ENCODE measurements at places on chromosomes 7 and 10.

- no peak for DNase-seq
These were observed 105.6 kb upstream of the GPR26 start for GRCh38 chr10:123560301-123561140.

DNA sequence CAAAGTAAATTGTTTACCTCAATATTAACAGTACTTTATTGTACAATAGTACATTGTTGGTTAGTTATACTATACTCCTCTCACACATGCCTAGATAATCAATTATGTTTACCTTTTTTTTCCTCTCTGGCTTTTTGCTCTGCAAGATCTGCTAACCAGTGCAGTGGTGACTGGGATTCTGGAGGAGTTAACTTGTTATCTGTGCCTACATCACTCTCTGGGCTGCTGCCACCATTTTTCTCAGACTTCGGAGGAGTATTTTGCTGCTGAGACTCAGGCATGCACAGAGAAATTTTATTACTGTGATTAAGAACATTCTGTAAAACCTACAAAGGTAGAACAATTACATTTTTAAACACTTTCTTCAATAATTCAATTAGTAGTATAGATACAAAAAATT is 59.7 kb downstream of the NRBF2 start:
- no peak for DNase-seq

- DNase-seq, result no peak
These were observed 21.0 kb upstream of the LMTK2 start for GRCh38 chr7:98085674-98086073.

DNA sequence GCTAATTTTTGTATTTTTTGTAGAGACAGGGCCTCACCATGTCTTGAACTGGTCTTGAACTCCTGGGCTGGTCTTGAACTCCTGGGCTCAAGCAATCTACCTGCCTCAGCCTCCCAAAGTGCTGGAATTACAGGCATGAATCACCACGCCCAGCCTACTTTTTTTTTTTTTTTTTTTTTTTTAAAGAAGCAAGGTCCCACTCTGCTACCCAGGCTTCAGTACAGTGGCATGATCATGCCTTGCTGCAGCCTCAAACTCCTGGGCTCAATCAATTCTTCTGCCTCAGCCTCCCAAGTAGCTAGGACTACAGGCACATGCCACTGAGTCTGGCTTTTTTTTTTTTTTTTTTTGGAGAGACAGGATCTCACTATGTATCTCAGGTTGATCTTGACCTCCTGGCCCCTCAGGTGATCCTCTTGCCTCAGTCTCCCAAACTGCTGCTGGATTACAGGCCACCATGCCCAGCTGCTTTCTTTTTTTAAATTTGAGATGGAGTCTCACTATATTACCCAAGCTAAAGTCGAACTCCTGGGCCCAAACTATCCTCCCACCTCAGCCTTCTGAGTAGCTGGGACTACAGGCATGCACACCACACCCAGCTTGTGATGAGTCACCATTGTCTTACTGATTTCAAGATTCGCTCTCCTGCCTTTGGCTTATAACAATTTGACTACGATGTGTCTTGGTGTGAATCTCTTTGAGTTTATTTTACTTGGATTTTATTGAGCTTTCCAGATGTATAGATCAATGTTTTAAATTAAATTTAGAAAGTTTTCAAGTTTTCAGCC is 9.0 kb downstream of the RPEL1 start:
- no peak for DNase-seq

DNA sequence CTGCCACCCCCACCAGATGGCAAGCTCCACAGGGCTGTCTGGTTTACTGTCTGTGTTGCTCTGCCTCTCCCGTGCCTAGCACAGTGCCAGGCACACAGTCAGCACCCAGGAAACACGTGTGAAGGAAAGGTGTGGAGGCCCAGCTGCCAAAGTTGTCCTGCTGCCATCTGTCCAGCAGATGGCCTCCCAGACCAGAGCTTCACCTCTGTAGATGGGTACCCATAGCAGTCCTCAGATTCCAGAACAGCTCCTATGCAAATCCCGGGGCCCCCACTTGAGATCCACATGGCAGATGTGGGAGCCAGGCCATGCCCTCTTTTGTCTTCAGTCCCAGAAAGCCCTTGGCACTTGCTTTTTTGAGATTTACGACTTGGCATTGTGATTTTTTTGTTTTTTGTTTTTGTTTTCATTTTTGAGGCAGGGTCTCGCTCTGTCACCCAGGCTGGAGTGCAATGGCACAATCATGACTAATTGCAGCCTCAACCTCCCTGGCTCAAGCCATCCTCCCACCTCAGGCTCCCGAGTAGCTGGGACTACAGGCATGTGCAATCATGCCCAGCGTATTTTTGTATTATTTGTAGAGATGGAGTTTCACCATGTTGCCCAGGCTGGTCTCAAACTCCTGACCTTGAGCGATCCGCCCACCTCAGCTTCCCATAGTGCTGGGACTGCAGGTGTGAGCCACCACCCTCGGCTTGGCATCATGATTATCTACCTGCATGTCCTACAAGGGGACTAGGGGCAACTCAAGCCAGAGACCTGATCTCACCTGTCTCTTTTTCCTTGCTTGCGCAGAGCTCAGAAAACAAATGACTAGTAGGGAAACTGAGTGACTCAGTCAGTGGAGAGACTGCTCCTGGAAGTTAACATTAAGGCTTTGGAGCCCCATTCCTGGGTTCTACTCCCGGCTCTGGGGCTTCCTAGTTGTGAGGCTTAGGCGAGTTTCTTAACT is 16.9 kb upstream of the PALD1 start:
- no peak for DNase-seq

DNA sequence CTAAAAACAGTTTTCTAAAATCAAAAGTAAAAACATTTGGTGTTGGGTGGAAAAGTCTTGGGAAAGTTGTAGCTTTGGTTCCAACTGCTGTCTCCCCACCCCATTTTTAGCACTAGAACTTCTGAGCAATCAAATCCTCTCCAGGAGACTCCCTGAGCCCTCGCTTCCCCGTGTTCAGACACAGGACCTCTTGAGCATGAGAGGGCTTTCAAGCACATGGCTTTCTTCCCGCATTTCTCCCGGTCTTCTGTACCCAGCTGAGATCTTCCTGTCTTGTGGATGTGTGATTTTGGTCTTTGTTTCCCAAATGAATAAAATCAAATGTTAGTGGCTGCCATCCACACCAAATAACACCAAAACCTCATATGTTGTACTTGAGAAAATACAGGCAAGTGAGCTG is 5.0 kb downstream of the CXCL12 start:
- DNase-seq, result no peak

DNA sequence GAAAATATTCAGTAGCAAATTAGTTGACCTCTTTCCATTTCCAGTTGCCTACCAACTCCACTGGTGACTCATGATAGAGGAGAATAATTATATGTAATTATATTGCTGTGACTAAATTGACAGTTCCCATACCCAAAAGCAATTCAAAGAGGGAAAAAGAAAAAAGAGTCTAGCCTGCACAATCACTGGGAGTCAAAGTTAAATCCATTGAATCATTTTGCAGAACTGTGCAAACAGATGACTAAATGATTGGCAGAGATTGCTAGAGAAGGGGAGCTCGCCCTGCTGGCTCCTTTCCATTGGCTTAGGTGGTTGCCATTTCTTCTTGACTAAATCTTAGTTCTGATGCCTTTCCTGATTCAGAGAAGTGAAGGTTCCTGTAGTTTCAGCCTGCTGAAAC is 1228.6 kb upstream of the SORCS1 start:
- DNase-seq, result no peak

DNA sequence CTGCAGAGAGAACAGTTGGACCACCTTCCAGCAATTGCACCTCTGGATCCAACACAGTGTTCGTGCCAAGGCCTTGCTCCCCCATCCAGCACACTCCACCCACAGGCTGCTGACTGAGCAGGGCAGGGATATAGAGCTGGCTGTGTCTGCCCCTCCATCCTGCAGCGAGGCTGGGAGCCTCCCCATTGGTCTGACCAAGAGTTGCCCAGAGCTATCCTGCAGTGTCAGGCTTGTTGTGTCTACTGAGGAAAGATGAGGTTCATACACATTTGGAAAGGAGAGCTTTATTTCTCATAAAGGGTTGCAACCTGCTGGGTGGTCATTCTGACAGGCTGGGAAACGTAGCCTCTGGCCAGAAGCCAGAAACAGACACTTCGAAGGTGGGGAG is 27.1 kb downstream of the PRF1 start:
- DNase-seq, result no peak

- no peak for DNase-seq
These were observed 88.4 kb upstream of the ZMIZ1 start for GRCh38 chr10:78980354-78980753.

DNA sequence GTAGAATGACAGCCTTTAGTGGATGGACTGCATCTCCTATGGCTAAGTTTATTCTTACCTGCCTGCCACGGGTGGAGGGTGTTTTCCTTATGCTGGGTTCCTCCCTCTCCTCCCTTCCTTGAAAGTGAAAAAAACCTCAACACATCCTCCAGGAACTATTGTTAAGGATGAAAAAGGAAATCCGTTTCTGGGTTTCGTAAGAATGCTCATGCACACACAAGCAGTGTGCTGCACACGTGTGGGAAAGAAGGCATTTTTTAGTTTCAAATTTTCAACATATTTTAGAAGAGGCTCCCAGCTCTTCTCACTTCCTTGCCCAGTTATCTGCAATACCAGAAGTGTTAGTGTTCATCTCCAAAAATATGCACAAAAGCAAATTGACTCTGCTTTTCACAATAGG is 90.6 kb downstream of the FAM171A1 start:
- DNase-seq, result no peak

DNA sequence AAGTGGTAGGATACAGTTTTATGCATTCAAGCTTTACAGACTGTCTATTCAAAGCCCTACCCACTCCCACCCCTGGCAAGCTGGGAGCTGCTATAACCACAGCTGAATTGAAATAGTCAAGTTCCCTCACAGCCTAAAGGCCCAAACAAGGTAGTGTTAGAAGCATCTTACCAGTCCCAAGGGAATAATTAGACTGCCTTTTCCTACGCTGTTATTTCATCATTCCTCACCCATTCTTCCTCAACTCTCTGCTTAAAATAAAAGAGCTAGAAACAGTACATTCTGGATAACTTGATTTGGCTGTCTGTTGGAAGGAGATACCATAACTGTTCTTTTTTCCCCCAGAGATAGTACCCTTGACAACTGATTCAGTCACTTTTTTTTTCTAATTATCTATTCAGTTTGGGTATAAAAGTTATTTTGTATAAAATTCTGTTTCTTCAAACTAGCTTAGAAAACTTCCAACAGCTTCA is 54.0 kb downstream of the RAPGEF5 start:
- no peak for DNase-seq

DNA sequence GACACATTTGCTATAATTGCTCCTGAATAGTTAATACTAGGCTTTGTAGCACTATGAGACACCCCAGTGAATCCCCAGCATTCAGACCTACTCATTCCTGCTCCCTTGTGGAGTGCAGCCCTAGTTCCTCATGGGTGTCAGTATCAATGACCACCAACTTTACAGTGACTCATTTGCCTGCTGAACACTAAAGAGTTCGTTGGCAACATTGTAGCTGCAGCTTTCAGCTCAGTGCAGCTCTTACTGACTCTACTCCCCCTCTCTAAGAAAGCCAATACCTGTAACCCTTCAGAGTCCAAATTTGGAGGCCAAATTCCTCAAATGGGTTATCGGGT is 127.1 kb upstream of the MTPN start:
- DNase-seq, result no peak

- DNase-seq, result no peak
These were observed 41.3 kb downstream of the PDLIM1 start for GRCh38 chr10:95249467-95249866.

- DNase-seq, result no peak
These were observed 647.3 kb upstream of the GHITM start for GRCh38 chr10:83492004-83492403.

DNA sequence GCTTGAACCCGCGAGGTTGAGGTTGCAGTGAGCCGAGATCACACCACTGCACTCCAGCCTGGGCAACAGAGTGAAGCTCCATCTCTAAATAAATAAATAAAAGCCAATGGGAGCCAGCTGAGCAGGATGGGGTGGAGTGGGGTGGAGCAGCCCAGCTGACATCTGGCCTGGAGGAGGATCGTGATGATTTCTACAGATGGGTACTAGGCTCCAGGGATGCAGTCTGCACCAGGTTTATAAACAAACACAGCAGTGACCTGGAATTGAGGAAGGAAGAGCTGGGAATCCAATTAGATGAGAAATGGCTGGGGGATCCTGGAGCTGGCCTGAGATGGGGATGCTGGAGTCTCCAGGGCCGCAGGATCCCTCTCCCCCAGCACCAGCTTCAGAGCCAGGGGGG is 7.3 kb upstream of the GRIFIN start:
- DNase-seq, result no peak

- DNase-seq, result no peak
These were observed 5.0 kb downstream of the LSMEM1 start for GRCh38 chr7:112485766-112486165.

DNA sequence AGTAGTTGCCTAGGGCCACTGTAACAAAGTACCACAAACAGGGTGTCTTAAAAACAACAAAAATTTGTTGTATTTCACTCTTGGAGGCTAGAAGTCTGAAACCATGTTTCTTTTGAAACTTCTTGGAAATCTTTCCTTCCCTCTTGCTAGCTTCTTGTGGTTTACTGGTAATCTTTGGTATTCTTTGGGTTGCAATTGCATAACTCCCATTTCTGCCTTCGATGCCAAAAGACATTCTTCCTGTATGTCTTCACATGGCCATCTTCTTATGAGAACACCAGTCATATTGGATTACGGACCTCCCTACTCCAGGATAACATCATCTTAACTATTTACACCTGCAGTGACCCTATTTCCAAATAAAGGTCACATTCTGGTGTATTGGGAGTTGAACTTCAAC is 357.4 kb downstream of the PPP1R3A start:
- no peak for DNase-seq
